NB4 (cell line): ENCODE measurements at places on chromosomes 7 and 10.

DNA sequence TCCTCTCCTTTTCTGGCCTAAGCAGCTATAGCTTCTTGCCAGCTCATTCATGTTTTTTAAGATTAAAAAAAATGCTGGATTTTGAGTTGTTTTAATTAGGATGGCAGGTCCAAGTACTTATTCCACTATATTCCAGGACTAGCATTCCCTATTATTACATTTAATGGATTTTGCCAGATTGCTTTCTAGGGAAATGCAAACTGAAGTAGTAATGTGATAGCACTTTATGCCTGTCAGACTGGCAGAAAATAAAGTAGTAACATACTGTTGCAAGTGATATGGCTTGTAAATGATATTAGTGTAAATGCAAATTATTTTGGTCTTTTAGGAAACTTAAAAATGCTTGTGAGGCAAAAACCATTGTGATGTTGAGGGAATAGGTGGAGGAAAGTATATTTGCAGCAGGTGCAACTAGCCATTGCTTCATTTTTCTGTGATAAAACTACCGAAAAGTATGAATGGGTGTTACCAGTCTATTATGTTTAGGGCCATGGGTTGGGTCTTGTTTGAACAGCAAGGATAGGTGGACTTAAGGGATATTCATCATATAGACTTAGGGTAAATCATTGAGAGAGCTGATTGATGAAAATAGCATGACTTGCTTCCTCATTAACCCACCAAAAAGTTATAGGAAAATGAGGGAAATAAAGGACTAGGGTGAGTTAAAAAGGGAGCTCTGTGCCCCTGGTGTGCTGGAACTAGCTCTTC lies 19.9 kb downstream of the ZNRF2 start:
- DNase-seq: no peak

GRCh38 chr7:1404898-1405548 lies 54.2 kb downstream of the MICALL2 start:
- peak; percentile 42 for DNase-seq

GRCh38 chr10:107422681-107423080 lies 258.2 kb upstream of the SORCS1 start:
- DNase-seq: no peak

DNA sequence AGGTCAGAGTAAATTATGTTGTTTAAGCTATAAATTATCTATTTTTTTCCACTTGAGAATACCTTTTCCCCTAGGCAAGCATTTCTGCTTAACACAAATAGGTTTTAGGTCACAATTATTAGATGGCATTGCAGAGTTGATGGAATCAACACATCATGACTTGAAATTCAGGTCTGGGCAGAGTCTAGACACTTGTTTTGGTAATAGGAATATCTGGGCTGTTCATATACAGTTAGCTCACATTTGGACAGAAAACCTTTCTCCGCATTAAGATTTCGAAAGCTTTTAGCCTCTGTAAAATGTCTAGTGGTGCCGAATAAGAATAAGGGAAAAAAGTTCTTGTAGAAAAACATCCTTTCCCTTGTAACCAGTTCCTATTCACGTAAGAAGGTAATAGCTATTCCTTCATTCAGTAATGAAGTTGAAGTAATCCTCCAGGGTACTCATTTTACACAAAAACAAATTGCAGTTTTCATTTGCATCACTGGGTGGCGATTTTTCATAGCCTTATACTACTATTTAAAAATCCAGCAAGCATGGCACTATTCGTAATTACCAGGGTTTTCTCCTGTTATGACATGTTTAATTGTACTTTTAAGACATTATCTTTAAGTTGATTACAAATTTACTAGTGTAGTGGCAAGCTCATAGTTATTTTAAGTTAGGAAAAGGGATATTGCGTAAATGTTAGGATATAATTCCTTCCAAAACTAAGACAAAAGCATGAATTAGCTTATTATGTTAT lies 37.0 kb downstream of the RPA3 start:
- peak; percentile 77 for DNase-seq

- no peak for DNase-seq
Observed at GRCh38 chr10:82245906-82246560, 371.0 kb downstream of the NRG3 start.

GRCh38 chr10:4566011-4566410 lies 260.0 kb upstream of the AKR1E2 start:
- DNase-seq: no peak

- DNase-seq: no peak
Observed at GRCh38 chr10:5592070-5592469, 67.3 kb downstream of the CALML3 start.

DNA sequence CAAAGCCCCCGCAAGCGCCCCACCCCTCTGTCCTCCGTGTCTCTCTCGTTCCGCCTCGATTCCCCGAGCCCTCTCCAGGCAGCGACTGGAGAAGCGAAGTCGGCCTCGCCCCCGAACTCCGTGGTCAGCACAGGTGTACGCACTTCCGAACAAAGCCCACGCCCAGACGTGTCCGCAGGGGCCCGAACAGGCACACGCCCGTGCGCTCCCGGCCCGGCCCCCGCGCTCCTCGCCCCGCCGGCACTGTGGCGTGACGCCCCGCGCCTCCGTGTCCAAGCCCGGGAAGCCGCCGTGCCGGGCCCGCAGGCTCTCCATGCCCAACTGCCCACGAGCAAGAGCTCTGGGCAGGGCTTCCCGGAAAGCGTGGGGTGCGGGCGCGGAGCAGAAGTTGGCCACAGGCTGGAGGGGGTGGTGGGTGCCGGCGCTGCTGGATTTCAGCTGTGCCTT lies 662 bp downstream of the NRCAM start:
- DNase-seq: no peak

DNA sequence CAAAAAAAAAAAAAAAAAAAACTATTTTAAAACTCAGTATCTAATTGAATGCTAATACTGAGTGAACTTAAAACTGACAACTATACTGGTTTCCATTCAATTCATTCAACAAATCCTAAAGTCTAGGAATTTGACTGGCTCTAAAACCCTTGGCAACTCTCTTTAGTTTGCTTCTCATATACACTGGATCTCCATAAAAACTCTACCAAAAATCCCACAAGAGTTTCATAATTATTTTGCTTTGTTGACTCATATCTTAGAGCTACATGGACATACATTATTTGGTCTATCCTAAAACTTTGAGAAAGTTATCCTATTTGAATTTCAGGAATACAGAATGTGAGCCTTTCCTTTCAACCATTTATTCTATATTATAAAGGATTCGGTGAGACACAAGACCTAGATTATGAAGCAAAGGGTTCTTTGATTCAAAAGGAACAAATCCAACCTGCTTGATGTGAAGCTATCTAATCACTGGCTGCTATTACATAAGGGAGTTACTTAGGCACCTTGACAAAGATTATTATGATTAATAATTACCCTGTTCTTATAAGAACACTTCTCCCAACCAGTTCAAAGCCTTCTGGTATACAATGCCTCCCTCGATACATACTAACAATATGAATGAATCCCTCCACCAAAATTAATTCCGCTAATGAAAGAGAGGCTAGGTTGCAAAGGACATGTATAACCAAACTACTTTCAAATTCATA lies 15.8 kb upstream of the KMT2E start:
- DNase-seq: no peak

GRCh38 chr7:152459724-152460251 lies 24.0 kb upstream of the KMT2C start:
- DNase-seq: peak; percentile 99

DNA sequence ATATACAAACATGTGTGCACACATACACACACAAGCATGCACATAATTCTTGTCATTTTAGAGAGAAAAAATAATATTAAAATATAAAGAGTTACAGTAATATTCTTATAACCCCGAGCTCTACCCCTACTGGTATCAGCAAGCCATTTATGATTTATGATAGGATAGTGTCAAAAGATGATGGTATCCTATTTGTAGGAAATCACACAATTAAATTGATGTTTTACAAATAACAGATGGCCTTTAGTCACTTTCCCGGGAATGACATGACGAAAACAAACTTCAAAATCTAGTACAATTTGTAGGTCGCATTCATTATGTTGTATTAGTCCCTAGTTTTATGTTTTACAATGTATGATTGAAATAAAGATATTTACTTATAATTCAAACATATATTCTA lies 36.8 kb downstream of the THSD7A start:
- no peak for DNase-seq

DNA sequence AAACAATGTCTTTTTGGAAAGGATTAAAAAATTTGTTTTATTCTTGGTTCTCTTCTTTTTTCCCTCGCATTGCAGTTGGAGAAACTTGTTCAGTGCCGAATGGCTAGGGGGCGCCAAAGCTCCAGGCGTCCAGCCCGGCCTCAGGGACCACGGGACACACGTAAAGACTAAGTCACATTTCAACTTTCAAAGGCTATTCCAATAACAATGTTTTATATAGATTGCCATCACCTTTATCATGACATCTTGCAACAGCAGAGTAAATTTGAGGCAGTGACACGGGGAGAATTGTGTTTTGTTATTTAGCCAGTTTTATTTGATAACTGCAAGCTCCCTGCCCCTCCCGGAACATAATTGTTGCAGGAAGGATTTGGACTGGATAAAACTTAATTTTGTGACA lies 2.2 kb upstream of the IGFBP3 start:
- peak; percentile 76 for DNase-seq

- DNase-seq: no peak
Observed at GRCh38 chr10:1381339-1381738, 325.2 kb downstream of the WDR37 start.

DNA sequence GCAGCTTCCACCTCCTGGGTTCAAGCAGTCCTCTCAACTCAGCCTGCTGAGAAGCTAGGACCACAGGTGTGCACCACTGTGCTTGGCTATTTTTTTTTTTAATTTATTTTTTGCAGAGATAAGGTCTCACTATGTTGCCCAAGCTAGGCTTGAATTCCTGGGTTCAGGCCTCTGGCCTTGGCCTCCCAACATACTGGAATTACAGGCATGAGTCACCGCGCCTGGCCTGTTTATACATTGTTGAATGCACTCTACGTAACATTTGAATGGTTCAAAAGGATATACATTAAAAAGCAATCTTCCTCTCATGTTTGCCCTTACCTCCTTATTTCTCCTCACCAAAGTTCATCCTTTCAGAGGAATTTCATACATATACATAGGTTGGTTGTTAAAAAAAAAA lies 7.2 kb upstream of the SNX10 start:
- DNase-seq: no peak

DNA sequence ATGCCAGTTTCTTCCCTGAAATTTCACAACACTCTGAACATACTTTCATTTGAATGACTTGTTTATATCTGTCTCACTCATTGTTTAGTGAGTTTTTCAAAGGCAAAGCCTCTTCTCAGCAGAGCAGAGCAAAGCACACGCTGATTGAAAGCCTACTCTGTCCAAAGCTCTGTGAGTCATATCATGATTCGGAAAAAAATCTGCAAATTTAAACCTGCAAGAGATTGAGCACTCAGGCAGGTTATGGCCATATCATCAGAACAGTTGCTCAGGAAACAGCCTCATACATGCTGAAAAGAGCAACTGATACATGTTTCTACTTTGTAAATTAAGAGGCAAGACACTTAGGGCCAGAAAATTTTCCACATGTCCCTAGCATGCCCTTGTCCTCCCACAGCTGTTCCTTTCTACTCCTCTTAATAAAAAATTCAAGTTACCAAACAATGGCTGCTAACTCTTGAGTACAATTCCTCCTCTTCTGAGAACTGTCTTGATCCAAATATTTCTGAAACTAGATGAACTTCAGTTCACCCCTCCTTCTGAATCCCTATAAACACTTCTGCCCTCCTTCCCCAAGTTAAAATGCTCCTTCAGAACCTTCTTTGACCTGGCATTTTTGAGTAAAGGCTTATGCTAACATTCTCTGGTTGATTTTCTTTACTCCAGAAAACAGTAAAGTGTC lies 140.6 kb upstream of the HPS1 start:
- DNase-seq: no peak

- no peak for DNase-seq
Observed at GRCh38 chr7:12233175-12233574, 22.1 kb downstream of the TMEM106B start.

DNA sequence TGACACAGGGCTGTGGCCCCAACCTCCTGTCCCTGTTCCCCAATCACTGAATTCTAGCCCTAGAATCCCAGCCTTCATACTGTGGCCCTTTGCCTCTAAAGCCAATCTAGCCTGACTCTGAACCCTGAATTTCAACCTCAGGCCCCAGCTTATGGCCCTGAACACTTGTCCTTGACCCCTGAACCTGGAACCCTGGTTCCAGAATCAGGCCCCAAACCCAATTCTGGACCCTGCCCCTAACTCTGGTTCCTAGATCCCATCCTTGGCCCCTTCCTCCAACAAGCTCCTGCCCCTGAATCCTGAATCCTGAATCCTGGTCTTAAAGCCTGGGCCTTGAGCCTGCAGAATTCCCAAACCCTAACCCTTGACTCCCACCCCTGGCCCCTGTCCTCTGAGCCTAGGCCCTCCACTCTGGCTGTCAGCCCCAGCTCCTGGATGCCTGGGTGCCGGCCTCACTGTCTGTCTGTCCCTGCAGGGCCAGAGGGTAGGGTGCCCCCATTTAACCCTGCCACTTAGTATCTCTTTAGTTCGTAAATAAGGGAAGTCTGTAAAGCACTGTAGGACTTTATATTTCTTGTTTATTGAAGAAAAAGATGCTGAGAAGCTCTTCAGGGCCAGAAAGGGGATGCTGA lies 1.3 kb downstream of the INPP5A start:
- DNase-seq: peak; percentile 52

DNA sequence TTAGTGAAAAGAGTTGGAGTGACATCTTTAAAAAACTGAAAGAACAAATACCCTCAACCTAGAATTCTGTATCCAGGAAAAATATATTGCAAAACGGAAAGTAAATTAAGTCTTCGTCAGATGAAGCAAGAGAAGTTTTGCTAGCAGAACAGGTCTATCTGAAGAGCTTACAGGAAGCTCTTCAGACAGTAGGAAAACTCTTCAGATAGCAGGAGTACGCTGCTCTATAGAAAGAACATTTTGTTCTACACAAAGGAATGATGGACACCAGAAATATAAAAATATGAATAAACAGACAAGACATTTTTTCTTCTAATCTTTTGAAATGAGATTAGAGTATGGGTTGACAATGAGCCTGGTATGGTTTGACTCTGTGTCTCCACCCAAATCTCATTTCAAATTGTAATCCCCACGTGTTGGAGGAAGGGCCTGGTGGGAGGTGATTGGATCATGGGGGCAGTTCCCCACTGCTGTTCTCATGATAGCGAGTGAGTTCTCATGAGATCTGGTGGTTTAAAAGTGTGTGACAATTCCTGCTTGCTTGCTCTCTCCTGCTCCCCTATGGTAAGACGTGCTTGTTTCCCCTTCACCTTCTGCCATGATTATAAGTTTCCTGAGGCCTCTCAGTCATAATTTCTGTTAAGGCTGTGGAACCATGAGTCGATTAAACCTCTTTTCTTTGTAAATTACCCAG lies 567.3 kb downstream of the AUTS2 start:
- no peak for DNase-seq

DNA sequence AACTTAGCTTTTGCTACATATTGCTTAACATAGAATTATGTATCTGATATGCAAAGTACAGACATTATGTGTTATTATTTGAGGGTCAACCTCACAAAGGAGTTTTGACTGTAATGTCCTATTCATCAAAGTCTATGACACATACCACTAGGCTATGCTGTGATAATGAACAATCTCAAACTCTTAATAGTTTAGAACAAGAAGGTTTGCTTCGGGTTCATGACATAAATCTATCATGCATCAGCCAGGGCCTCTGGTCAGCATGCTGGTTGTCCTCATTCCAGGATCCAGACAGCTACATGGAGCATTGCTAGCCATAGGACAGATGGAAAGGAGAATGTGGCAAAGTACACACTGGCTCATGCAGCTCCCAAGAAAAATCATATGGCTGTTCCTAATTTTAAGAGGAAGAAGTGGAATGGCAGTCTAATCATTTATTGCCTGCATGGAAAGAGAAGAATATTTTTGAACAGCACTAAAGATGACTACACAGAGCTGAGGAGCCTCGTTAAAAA lies 332.1 kb downstream of the GPR158 start:
- DNase-seq: no peak
